ENCODE measurements at places on chromosomes 5 and 9.

DNA sequence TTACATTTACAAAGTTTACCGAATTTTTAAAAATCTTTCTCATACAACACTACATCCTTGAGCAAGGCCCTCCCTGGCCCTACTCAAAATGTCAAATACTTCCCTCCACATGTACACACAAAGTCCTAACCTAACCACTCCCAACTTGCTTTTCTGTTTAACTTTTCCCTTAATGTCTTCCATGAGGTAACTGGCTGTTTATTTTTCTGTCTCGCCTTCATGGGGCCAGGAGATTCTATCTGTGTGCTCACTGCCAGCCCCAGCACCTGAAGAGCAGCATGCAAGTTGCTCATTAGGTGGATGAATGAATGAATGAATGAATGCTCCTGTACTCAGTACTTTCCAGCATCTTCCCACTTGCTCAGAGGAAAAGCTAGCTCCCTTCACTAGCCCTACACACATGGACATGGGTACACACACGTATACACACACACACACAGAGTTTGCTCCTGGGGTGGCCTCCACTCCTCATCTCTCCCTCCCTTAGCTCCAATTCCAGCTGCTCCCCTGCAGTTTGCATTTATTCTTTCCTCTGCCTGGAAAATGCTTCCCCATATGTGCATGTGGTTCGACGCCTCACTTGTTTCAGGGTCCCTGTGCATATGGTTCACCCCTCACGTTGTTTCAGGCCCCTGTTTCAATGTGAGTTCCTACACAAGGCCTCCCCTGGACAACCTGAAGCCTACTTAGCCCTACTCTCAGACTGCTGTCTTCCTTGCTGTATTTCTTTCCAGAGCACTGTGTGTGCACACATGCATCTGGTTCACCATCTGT, 165.2 kb downstream of the ROR2 start:
- no peak for DNase-seq

GRCh38 chr9:8961186-8961851, 1161.7 kb upstream of the DMAC1 start:
- DNase-seq, result no peak

GRCh38 chr5:24906689-24907088, 261.9 kb upstream of the CDH10 start:
- DNase-seq, result no peak

DNA sequence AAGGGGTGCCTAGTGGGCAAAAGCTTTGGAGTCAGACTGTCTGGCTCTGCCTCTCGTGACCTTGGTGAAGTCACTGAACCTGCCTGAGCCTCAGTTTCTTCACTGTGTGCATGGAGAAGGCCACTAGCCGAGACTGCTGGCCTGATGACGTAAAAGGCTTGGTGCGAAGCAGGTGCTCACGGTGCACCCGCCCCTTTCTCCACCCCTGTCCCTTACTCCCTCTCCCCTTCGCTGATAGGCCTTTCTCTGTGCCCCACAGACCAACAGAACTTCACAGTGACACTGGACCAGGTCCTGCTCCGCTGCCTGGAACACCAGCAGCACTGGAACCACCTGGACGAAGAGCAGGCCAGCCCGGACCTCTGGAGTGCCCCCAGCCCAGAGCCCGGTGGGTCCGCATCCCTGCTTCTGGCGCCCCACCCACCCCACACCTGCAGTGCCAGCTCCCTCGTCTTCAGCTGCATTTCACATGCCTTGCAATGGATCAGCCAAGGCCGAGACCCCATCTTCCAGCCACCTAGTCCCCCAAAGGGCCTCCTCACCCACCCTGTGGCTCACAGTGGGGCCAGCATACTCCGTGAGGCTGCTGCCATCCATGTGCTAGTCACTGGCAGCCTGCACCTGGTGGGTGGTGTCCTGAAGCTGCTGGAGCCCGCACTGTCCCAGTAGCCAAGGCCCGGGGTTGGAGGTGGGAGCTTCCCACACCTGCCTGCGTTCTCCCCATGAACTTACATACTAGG, 10.4 kb downstream of the FPGS start:
- no peak for DNase-seq

- no peak for DNase-seq
These were observed 93.2 kb upstream of the ADAMTS16 start for GRCh38 chr5:5046680-5047502.

DNA sequence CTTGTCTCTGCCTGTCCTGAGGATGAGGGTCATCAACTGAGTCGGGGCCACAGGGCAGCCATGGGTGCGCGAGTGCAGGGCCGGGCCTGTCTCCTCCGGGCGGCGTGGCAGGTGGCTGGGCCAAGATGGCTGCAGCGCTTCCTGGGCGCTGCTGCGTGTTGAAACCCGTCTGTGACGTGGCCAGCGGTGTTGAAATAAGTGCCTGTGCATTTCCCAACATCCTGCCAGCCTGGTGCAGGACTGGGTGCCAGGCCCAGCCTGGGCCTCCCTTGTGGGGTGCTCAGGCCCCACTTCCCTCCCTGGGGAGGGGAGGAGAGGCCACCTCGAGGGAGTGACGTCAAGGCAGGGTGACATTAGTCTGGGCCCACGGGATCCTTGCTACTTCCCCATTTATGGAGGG, 45.5 kb downstream of the RXRA start:
- DNase-seq, result no peak

GRCh38 chr5:134090522-134090921, 24.0 kb upstream of the TCF7 start:
- no peak for DNase-seq

DNA sequence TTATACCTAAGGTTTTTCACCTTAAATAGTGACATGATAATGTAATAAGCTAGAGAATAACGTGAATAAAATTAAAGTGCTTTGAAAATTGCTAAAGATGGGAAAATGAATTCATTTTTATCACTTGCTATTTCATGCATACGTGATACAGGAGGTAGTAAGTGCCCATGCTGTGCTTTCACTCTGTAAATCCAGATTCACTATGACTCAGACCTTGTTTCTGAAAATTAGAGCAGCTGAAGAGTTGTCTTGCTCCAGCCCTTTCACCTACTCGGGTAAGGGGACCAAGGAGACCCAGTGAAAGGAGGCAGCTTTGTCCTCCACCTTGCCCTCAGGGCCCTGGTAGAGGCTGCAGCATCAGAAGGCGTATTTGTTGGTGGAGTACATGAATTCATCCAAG, 87.9 kb downstream of the ANKH start:
- DNase-seq, result no peak

DNA sequence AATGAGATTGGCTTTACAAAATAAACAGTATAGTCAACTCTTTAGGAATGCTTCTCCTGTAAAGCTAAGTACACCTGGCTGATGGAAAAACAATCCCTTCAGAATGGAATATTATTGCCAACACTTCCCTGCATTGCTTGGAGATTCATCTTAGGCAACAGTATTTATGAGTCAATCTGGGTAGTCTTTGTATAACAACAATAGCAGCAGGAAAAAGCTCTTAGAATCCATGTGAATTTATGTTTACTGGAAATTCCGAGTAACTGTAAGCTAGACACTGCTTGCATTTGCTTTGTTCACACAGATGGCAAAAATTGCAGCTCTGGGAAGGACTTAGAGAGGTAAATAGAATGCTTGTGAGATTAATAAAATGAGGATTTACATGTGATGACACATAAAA, 101.7 kb upstream of the NTRK2 start:
- DNase-seq, result no peak

DNA sequence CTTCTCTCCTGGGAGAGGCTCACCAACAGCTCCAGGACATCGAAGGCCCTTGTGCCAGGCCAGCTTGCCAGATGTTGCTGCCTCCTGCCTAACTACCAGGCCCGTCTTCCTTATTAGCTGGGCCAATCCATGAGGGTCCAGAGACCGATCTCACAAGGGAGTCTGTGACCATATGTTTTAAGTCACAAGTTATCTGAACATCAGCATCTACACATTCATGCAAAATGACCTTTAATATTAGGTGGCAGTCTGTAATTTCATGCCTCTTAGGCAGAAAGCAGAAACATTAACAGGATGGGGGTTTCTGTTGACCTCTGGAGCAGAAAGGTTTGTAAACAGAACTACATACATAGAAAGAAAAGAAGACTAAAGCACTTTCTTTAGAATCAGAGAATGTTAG, 75.1 kb upstream of the SLC25A51 start:
- DNase-seq, result no peak

- no peak for DNase-seq
These were observed 248.1 kb upstream of the NREP start for GRCh38 chr5:112004867-112005622.

- no peak for DNase-seq
These were observed 289.1 kb downstream of the GADD45G start for GRCh38 chr9:89893886-89894285.

DNA sequence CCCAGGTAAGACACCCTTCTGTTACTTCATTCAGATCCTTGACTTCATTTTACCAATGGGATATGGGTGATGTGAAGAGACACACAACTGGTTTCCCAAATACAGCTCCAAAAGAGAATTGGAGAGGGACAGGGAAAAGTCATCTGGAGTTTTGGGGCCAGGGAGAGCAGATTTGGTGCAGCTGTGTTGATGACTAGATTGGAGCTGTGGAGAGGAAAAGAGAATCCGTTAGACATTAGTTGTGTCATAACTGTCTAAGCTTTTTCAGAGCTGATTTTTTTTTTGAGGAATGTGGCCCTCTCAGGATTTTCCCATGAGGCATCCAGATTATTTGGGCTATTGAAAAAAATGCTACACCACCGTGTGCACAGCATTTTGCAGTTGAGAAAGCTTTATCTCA, 423.4 kb downstream of the DMAC1 start:
- DNase-seq, result no peak

- DNase-seq, result no peak
These were observed 844 bp upstream of the MCCC2 start for GRCh38 chr5:71586052-71586940.

GRCh38 chr5:154758977-154759376, 3.8 kb downstream of the LARP1 start:
- DNase-seq, result no peak

GRCh38 chr9:121295662-121296191, 27.8 kb downstream of the GSN start:
- DNase-seq, result no peak

DNA sequence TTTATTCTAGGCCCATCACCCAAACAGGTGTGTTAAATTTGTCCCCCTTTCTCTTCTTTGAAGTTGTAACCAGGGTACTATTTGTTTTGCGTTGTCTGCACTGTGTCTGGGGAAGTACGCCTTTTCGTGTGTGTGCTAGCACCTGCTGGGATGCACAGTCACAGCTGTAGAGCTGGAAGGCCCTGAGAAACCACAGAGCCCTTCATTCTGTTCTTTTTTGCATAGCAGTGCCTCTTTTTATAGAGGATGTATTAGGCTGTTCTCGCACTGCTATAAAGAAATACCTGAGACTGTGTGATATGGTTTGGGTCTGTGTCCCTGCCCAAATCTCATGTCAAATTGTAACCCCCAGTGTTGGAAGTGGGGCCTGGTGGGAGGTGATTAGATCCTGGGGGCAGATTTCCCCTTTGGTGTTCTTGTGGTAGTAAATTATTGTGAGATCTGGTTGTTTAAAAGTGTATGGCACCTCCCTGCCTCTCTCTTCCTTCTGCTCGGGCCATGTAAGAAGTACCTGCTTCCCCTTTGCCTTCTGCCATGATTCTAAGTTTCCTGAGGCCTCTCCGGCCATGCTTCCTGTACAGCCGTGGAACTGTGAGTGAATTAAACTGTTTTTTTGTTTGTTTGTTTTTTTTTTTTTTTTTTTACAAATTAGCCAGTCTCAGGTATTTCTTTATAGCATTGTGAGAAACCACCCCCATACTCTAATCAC, 14.0 kb downstream of the SEC61B start:
- DNase-seq, result no peak

- DNase-seq, result no peak
These were observed 15.6 kb upstream of the IER5L start for GRCh38 chr9:129193655-129194054.

DNA sequence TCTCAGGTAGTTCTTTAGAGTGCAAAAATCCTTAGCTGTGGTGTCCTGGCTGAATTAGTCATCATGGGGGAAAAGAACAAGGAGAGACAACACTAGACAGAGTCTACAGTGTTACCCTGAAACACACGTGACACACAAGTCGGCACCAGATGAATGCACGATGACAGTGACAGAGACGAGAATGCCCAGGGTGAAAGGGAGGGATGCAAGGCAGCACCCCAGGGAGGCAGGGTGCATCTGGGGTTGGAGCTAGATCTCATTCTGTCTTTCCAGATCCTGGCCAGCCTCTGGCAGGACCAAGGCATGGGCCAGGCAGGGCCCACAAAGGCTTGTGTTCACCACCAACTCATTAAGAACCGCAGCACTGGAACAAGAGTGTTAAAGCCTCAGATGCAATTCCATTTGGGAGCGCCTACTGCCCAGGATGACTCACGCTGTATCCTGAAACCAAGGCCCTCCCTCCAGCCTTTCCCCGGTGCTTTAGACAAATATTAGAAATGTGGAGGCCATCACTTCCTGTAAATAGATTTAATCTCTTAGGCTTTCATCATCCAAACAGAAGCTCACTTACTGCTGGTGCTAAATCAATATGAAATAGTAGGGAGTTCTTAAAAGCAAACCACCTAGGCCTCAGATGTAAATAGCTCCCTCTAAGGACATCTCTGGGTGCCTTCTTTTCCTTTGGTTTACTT, 56.1 kb downstream of the IRX2 start:
- DNase-seq, result no peak

DNA sequence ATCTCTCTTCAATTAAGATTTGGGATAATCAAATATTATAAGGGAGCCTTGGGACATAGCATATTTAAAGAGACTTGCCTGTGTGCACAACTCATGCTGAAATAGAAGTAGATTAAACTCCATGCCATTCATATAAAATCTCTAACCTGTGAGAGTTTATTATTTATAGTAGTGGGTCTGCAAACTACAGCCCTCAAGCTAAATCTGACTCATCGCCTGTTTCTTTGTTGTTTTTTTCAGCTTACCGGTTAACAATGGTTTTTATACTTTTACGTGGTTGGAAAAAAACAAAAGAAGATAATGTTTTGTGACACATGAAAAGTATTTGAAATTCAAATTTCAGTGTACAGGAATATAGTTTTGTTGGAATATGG, 61.9 kb upstream of the GHR start:
- DNase-seq, result no peak

- DNase-seq, result no peak
These were observed 101.9 kb downstream of the F2RL2 start for GRCh38 chr5:76521240-76521758.

All from stimulated activated CD4-positive, alpha-beta T cell treated with anti-CD3 and anti-CD28 coated beads, TNF-alpha, amount 100 ng/mL, for 1 hour (primary cell).